CD4-positive, alpha-beta T cell treated with Interleukin-1 beta for 1 hour (primary cell): ENCODE measurements at places on chromosomes 6 and 20.

DNA sequence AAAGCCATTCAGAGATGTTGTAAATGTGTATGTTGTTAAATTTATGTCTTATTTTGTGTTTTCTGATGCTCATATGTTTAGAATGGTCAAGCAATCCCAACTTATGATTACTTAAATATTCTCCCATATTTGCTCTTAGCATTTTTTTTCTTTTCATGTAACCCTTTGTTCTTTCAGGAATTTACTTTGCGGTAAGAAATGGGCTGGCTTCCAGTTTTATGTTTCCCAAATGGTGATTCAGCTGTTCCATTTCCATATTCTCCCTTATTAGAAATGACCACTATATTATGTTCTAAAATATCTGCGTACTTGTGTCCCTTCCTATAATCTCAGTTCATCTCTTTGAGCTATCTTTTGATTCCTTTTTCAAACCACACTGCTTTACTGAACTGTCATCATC lies 113.7 kb downstream of the CDH26 start:
- DNase-seq: no peak

DNA sequence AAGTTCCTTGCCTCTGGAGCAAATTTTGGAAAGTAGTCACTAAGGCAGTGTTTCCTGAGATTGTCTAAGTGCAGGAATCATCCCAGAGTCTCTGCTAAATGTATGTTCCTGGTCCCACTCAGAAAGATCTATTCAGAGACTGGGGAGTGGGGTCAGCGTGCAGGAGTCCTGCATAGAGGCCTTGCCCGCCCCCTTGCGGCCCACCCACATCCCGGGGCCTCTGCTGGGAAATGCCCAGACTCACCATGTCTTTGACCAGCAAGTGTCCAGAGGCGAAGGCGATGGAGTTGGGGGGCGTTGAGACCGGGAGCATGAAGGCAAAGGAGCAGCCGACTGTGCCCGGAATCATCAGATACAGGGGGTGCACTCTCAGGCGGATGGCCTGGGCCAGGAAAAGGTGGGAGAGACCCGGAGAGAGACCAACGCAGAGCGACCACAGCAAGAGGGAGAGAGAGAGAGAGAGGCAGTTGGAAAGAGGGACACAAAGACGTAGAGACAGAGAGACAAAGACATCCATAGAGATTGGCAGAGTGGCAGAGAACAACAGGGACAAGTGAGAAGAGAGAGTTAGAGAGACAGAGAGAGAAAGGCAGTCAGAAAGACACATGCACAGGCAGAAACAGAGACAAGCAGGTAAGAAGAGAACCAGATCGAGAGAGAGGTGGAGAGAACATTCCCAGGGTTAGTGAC lies 12.9 kb upstream of the OCSTAMP start:
- DNase-seq: no peak

GRCh38 chr20:1539816-1540419 lies 17.6 kb downstream of the SIRPD start:
- no peak for DNase-seq

- no peak for DNase-seq
These were observed 102.1 kb downstream of the CEBPB start for GRCh38 chr20:50292591-50293283.

DNA sequence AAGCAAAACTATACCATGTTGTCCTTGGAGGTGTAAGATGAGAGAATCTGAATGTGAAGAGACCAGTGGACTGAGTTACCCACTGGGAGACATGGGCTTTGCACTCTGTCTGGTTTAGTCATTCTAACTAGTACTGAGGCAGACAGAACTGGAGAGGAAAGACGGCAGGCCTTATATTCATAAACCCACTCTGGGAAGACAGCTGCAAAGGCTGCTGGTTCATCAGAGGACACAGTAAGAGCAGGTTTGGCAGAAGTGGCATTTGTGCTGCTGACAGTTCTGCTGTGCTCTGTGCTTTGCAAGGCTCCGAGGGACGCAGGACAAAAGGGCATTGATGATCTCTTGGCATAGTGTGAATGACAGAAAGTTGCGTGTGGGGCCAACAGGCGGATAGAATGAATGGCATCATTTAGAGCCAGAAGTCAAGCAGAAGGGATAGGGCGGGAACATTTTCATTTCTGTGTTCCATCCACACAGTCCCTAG lies 142.3 kb upstream of the TENT5A start:
- no peak for DNase-seq

GRCh38 chr6:17418281-17419188 lies 25.1 kb downstream of the CAP2 start:
- no peak for DNase-seq

DNA sequence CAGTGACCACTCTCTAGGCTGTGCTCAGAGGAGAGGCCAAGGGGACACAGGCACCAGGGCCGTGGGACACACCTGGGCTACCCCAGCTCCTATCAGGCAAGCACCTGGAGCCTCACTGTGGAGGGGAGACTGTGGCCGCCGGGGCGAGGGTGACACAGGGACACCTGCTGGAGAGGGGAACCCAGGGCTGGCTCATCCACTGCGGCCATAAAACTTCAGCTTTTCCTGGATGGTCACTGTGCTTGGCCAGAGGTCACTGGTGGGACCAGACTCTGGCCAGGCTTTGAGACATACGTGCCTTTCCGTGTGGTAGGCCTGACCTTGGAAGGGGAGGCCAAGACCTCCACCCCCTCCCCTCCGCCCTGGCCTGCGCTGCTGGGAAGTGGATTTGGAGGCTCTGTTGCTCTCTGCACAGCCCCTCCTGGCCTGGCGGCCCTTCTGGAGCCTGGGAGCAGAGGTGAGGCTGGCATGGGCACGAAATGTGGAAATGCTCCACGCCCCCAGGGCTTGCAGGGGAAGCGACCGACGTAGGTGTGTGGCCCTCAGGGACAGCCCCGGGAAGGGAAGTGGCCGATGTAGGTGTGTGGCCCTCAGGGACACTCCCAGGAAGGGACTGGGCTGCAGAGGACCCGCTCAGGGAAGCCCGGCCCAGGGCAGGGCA lies 42.9 kb upstream of the BHLHE23 start:
- no peak for DNase-seq
